ENCODE measurements at places on chromosomes 16 and 17. TPM values are rescaled to one million over a fixed set of nuclear protein-coding genes. Genes with fewer than 3 reads are reported as not detected.

The CES5A gene
- not detected for total RNA-seq

The USP43 gene
- total RNA-seq, result not detected

The KIF18B gene
- 54.2 TPM for total RNA-seq

The TBC1D3H gene
- total RNA-seq, result not detected

The SLC43A2 gene
- 9.2 TPM for total RNA-seq

The CSH1 gene
- total RNA-seq, result 11.3 TPM

The MEOX1 gene
- 0.54 TPM for total RNA-seq

The TMEM92 gene
- 0.74 TPM for total RNA-seq

The HSD17B1 gene
- 2.2 TPM for total RNA-seq

The PRSS27 gene
- total RNA-seq, result 0.32 TPM

The OMG gene
- total RNA-seq, result 0.95 TPM

The SLC16A5 gene
- 26.0 TPM for total RNA-seq

The SENP3 gene
- total RNA-seq, result 43.6 TPM

The NPIPB6 gene
- 5.6 TPM for total RNA-seq

The HOXB8 gene
- total RNA-seq, result not detected

The CSF3 gene
- total RNA-seq, result not detected

The NOTUM gene
- not detected for total RNA-seq

The ACSM3 gene
- 7.4 TPM for total RNA-seq

The CA4 gene
- not detected for total RNA-seq

The NOMO2 gene
- total RNA-seq, result 73.2 TPM

The RAPGEFL1 gene
- total RNA-seq, result 5.0 TPM

The CACNG3 gene
- not detected for total RNA-seq

The MILR1 gene
- total RNA-seq, result 1.1 TPM

The TRAPPC1 gene
- 206 TPM for total RNA-seq

The RNF222 gene
- total RNA-seq, result 0.13 TPM

The BICDL2 gene
- not detected for total RNA-seq

The ARL5C gene
- not detected for total RNA-seq

The FZD2 gene
- 1.7 TPM for total RNA-seq

The ENPP7 gene
- total RNA-seq, result not detected

The CMTM2 gene
- not detected for total RNA-seq

The ARRB2 gene
- 402 TPM for total RNA-seq

The RASL10B gene
- 0.37 TPM for total RNA-seq

The TBC1D28 gene
- total RNA-seq, result not detected

The RAB11FIP3 gene
- total RNA-seq, result 45.5 TPM

The KRTAP9-8 gene
- total RNA-seq, result not detected

The C17orf107 gene
- 5.5 TPM for total RNA-seq

The PNMT gene
- total RNA-seq, result 0.89 TPM

The SMIM22 gene
- total RNA-seq, result not detected

The ABCA10 gene
- 2.4 TPM for total RNA-seq

The HOXB3 gene
- total RNA-seq, result 7.1 TPM

The CCDC102A gene
- total RNA-seq, result 7.1 TPM

The KRTAP4-3 gene
- not detected for total RNA-seq

The MIEN1 gene
- total RNA-seq, result 44.4 TPM

The WBP2 gene
- 159 TPM for total RNA-seq

The PCTP gene
- total RNA-seq, result 7.4 TPM

The PSME3IP1 gene
- 140 TPM for total RNA-seq

The ABCA5 gene
- total RNA-seq, result 45.0 TPM

The ITGAL gene
- 258 TPM for total RNA-seq
